T-helper 17 cell (primary cell): ENCODE measurements at places on chromosomes 16 and 17. TPM values are rescaled to one million over a fixed set of nuclear protein-coding genes. Genes with fewer than 3 reads are reported as not detected.

DNA sequence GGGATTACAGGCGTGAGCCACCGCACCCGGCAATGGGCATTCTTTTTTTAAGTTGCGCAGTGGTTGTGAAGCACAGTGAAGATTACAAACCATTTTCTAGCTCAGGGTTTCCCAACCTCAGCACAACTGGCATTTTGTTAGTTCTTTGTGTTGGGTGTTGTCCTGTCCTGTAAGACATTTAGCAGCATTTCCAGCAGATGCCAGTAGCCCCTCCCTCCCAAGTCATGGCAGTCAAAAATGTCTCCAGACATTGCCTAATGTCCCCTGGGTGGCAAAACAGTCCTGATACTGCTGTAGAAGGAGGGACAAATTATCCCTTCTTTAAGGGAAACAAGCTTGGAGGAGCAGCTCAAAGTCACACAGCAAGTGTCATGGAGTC lies 15.6 kb downstream of the PLK1 start:
- DNase-seq = no peak

GRCh38 chr16:61105544-61105943 lies 930.7 kb downstream of the CDH8 start:
- no peak for DNase-seq

DNA sequence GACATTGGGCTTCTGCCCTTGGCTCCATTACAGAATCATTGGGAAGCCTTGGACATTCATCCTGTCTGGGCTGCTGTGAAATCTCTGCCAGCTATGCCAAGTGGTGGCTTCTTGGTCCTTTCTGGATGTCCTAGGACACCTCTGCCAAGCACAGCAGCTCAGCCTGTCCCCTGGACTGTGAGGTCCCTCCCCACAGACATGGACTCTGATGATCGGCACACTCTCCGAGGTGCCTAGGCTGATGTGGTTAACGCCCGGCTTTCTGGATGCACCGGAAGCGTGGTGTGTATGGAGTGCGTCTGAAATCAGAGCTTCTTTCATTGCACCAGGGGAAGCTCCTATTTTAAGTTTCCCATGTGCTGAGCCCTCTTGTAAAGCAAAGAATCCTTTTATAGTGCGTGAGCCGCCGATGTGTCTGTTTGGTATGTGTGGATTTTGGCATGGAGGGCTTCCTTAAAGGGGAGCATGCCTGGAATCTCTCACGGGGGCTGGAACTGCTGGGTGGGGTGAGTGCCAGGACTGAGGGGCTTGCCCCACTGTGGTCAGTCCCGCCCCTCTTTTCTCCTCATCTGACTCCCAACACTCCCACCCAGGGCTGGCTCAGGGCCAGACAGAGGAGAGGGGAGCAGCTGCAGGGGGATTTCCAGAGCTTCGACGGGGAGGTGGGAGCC lies 7.0 kb upstream of the ARHGAP23 start:
- DNase-seq = no peak

DNA sequence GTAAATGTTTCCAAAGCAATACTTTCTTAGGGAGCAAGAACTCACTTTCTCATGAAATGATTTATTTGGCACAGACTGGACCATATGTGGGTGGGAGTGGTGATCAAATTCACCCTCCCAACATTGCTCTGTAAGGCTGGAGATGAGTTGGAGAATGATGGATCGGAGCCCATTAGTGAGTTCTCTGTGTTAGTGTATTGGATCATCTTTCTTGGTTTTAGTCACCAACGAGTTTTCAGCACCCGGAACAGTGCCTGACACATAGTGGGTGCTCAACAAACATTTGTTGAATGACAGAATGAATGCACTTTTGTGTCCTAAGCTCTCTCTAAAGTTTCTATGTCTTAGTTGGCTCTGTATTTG lies 104.5 kb upstream of the FAM20A start:
- DNase-seq = no peak

The PABPN1L gene
- not detected for total RNA-seq
